ENCODE measurements at places on chromosomes 5 and 9.

- DNase-seq = no peak
Observed at GRCh38 chr9:127395497-127396252, 1.3 kb upstream of the SLC2A8 start.

DNA sequence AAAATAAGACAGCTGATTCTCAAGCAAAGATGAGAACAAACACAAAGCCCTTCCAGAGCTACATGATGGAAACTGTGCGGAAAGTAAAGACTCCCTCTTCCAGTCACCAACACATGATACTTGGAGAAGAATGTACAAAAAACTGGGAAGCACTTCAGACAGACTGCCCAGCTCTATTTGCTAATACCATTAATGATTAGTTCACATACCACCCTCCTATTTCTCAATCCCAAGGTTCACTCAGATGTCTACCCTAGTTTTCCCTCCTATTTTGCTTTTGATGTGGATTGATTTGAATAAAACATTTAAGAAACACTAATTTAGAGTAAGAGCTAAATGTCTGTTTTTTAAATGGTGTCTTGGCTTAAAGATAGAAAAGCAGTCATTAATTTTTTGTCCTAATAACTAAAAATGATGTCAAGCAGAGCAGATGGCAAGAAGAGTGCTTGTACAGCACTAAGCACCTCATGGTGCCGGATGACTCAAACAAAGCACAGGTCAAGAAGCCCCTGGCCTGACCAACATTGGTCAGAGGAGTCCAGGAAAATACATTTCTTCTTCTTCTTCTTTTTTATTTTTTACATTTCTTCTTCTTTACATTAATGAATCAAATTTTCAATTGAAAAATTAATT is 639.4 kb downstream of the PDE4D start:
- no peak for DNase-seq

GRCh38 chr9:129506892-129507291 is 114.0 kb downstream of the C9orf50 start:
- no peak for DNase-seq

- DNase-seq = no peak
Observed at GRCh38 chr9:91279296-91280204, 82.2 kb downstream of the AUH start.

DNA sequence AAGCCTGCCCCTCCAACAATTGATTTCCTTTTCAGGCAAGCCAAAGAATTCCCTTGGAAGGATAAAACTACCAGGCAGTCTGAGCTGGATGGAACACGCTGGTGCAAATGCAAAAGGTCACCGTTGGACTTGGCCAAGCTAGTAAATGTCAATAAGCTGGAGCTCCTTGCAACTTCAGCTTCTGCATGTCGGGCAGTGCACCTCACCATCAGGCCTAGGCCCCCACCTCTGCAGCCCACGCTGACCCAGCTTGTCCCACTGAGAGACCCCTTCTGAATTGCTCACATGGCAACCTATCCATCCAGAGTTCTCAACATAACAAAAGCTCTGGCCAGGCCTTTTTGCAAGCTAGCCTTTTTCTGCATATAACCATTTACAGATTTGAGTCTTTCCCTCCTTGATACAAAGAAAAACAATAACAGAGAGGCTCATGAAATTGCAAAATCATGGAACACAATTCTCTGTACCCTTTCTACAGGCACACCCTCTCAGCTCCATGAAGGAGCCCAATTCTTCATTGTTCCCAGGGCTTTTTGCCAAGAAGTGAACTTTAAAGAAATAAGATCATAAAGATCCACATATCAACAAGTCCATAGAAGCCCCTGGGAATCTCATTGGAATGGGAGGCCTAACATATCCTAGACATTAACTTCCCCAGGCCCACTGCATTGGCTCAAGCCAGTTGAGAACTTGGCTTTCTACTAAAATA is 123.9 kb upstream of the SLIT3 start:
- DNase-seq = no peak

DNA sequence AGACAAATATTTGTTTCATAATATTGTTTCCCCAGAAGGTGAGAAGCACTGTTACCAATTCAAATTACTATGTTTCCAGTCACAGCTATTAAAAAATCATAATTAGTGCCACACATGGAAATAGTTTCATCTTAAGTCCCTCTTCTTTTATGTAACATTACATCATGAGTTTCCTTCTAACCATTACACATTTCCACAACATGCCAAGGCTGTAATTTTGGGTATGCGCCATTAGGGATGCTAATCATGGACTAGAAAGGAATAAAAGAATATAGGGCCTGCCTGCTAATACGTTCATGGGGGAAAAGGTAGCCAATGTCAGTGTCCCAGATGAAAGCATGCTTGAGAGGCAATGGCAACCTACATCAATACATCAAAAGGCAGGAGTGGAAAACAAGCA is 142.5 kb upstream of the LPAR1 start:
- no peak for DNase-seq

- no peak for DNase-seq
Observed at GRCh38 chr9:109035684-109036423, 22.6 kb upstream of the CTNNAL1 start.

DNA sequence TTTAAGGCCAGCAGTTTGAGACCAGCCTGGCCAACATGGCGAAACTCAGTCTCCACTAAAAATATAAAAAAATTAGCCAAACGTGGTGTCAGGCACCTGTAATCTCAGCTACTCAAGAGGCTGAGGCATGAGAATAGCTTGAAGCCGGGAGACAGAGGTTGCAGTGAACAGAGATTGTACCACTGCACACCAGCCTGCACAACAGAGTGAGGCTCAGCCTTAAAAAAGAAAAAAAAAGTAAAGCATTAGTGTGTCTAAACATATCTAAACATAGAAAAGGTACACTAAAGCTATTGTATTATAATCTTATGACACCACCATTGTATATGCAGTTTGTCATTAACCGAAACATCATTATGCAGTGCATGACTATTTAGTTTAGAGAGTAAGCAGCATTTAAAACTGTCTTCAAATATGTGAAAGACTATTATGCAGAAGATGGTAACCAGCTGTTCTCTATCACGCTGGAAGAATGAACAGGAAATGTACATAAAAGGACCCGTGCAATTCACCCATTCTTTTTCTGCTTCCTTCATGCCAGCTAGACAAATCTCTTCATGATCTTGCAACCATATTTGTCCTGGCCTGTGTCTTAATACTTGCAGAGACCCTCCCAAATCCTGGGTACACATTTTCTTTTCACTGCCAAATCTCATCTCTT is 58.6 kb downstream of the ITGA1 start:
- DNase-seq = no peak

GRCh38 chr5:108379722-108380530 is 2.0 kb downstream of the FBXL17 start:
- peak; percentile 23 for DNase-seq

GRCh38 chr9:74503219-74503618 is 6.1 kb downstream of the RORB start:
- DNase-seq = no peak

- no peak for DNase-seq
Observed at GRCh38 chr5:149728303-149728702, 1.8 kb upstream of the PPARGC1B start.

- no peak for DNase-seq
Observed at GRCh38 chr5:1701216-1701864, 98.3 kb downstream of the MRPL36 start.

DNA sequence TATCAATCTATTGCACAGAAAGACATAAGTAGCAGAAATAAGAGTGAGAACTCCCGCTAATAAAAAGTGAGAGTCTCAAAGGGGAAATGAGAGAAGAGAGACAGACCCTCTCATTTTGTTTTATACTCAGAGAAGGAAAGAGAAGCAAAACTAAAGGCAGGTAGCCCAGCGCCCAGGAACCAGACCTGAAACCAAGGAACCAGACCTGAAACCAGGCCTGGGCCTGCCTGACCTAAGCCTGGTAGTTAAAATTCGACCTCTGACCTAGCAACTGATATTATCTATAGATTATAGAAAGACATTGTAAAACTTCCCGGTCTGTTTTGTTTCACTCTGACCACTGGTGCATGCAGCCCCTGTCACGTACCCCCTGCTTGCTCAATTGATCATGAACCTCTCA is 134.5 kb upstream of the SEMA6A start:
- no peak for DNase-seq

DNA sequence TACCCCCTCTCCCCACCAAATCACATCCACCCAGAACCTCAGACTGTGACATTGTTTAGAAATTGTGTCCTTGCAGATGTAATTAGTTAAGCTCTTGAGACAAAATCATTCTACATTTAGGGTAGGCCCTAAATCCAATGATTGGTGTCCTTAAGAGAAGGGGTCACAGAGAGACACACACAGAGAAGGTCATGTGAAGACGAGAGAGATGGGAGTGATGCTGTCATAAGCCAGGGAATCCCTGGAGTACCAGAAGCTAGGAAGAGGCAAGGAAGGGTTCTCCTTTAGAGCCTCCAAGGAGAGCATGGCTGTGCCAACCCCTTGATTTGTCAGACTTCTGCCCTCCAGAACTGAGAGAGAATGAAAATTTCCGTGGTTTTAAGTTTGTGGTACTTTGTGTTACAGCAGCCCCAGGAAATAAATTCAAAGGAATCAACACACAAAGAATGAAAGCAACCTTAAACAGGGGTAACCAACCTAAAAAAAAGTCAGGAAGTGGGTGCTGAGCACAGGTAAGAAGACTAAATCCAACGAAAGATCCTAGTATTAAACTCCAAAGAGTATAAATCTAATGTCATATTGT is 33.6 kb downstream of the TIMD4 start:
- DNase-seq = no peak

DNA sequence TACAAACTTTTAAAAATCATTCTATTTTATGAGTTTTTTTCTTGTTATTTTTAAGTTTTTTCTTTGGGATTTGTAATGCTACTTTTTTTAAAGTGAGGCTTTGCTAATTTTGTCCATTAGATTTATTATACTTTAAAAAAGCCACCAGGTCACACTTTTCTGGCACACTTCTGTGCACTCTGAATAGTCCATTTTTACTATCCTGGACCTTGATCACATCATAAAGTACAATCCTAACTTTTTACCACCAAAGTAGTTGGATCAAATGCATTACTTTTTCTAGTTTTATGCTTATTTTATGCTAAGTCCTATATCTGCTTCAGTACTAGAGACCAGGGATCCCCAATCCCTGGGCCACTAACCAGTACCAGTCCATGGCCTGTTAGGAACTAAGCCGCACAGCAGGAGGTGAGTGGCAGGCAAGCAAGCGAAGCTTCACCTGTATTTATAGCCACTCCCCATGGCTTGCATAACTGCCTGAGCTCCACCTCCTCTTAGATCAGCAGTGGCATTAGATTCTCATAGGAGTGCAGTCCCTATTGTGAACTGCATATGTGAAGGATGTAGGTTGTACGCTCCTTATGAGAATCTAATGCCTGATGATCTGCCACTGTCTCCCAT is 16.0 kb downstream of the FRRS1L start:
- no peak for DNase-seq

DNA sequence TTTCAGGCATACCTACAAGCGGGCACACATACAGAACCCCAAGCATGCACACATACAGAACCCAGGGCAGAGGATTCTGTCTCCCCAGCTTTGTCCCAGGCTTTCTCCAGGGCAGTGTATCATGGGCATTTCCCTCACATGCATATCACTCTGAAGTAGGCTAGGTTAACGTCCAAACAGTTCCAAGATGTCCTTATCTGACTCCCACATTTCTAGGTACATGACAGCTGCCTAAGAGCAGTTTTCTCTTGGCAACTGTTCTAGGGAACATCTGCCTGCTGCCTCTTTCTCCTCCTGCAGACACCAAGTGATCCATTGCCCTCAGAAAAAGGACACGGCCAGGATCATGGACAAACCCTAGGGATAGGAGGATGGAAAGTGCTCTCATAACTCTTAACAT is 84.9 kb upstream of the NR3C1 start:
- DNase-seq = no peak

DNA sequence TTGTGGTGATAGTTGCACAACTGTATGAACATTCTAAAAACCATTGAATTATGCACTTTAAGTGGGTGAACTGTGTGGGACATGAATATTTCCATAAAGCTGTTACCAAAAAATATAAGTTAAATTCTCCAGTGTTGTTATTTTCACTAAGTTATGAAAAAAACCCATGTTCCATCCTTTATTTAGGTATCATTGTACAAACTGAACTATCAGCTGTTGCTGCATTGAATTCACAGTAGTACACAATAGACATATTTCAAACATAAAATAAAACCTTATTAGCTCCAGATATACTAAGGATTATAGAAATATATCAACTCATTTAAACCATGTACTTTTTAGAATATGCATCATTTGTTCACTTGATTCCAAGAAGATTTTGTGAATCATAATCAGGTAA is 192.1 kb downstream of the COMMD10 start:
- no peak for DNase-seq

- DNase-seq = no peak
Observed at GRCh38 chr5:135335031-135335828, 63.8 kb downstream of the MACROH2A1 start.

DNA sequence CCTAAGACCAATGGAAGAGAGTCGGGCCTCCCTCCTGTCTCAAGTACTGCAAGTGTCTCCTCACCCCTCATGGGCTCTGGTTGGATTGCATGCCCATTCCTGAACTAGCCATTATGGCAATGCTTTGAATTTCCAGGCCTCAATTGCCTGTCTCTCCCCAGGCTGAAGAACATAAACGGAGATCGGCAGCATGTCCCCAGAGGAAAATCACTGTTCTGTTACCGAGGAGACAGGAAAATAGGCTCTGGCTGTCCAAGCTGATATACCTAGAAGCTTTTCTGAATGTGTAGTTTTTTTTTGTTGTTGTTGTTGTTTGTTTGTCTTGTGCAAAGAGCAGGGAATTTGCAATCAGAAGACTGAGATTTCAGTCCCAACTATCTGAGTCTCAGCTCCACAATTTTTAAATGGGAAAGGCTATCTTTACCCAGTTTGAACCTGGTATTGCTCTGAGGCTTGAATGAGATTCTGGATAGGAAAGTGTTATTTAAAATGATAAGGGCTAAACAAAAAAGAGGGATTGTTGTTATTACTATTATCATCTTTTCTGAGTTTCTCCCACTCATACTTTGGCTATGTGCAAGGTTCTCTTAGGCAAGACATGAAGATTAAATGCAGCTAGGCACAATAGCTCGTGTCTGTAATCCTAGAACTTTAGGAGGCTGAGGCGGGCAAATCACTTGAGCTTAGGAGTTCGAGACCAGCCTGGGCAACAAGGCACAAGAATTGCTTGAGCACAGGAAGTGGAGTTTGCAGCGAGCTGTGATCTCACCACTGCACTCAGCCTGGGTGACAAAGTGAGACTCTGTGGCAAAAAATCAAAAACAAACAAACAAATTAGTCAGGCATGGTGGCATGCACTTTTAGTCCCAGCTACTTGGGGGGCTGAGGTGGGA is 77.2 kb upstream of the KLF9 start:
- no peak for DNase-seq

GRCh38 chr5:1312993-1313833 is 18.3 kb upstream of the TERT start:
- peak; percentile 47 for DNase-seq

DNA sequence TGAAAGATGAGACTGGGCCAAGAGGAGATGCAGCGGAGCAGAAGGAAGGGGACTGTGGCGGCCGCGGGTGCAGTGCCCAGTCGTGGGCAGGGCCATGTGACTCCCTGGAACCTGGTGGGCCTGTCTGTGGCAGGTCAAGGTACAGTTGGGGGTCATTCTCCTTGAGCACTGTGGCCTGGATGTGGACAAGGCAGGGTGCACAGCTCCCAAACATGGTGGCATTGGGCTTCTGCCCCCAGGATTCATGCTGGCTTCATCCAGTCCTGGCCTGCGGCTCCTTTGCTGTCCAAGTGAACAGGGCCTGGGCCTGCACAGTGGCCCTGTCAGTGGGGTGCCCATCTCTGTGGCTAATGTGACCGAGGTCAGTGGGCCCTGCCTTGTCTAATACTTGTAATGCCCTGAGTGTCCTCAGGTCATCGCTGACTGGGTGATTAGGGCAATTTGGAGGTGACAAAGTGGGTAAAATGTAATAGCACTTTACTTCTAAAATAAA is 39.9 kb downstream of the CEP72 start:
- no peak for DNase-seq
